Adrenal gland (tissue), 19 donors: ENCODE measurements at places on chromosomes 16 and 17.

DNA sequence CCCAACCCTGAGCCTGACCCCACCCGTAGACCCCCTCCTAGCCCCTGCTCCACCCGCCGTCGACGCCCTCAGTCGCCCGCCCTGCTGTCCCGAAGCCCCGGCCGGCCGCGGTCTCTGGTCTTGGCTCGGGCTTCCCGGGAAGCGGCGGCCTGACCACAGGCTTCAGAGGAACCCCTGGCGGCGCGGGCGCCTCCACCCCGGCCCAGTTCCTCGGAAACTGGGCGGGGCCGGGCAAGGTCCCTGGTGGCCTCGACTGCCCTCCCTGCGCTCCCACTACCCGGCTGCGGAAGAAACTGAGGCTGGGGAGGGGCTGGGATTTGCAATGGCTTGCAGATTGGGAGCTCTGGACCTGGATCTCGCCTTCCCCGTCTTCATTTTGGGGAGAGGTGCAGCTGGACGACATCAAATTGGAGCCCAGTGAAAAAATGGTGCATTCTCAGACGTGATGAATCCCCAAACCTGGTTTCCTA, 692 bp upstream of the SOCS1 start:
- H3K27me3 ChIP-seq, result no peaks in the 10 kb centered on the region
- peak overlapping the region; percentile 93 for H3K4me3 ChIP-seq
- DNase-seq, result peak; percentile 71
- no peaks in the 10 kb centered on the region for H3K4me1 ChIP-seq

GRCh38 chr17:965311-965989, 14.1 kb downstream of the NXN start:
- no peak overlapping the region for H3K27ac ChIP-seq
- no peak for DNase-seq
- peaks cover 5% of the 10 kb centered on the region for H3K4me1 ChIP-seq
- H3K27me3 ChIP-seq, result no peaks in the 10 kb centered on the region
- no peaks in the 10 kb centered on the region for H3K36me3 ChIP-seq

DNA sequence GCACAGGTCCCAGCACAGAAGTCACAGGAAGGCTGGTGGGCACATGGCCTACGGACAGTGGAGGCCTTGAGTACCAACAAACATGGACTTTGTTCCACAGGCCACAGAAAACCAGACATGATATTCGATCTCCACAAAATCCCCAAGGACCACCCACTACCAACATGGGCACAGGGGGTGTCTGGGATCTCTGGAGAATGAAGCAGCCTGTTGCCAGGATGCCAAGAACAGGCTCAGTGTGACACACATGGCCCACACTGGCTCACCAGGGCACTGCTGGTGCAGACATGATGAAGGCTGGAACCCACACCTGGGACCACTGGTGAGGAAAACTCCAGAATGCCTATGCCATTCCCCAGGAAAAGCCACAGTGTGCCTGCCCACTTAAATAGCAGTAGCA, 120.2 kb downstream of the C16orf78 start:
- no peaks in the 10 kb centered on the region for H3K27me3 ChIP-seq
- H3K4me1 ChIP-seq, result peaks cover 6% of the 10 kb centered on the region
- H3K27ac ChIP-seq, result no peak overlapping the region
- no peaks in the 10 kb centered on the region for H3K36me3 ChIP-seq
- no peak overlapping the region for H3K4me3 ChIP-seq
- DNase-seq, result no peak

GRCh38 chr17:6651919-6652452, 424 bp downstream of the C17orf100 start:
- no peaks in the 10 kb centered on the region for H3K27me3 ChIP-seq
- H3K36me3 ChIP-seq, result no peaks in the 10 kb centered on the region
- peak; percentile 67 for DNase-seq
- peaks cover 34% of the 10 kb centered on the region for H3K4me1 ChIP-seq
- H3K4me3 ChIP-seq, result peak overlapping the region; percentile 83

GRCh38 chr16:4514606-4515005, 24.0 kb downstream of the CDIP1 start:
- H3K36me3 ChIP-seq, result no peaks in the 10 kb centered on the region
- peak overlapping the region; percentile 53 for H3K27ac ChIP-seq
- no peaks in the 10 kb centered on the region for H3K27me3 ChIP-seq
- peaks cover 20% of the 10 kb centered on the region for H3K4me1 ChIP-seq
- H3K4me3 ChIP-seq, result no peak overlapping the region

DNA sequence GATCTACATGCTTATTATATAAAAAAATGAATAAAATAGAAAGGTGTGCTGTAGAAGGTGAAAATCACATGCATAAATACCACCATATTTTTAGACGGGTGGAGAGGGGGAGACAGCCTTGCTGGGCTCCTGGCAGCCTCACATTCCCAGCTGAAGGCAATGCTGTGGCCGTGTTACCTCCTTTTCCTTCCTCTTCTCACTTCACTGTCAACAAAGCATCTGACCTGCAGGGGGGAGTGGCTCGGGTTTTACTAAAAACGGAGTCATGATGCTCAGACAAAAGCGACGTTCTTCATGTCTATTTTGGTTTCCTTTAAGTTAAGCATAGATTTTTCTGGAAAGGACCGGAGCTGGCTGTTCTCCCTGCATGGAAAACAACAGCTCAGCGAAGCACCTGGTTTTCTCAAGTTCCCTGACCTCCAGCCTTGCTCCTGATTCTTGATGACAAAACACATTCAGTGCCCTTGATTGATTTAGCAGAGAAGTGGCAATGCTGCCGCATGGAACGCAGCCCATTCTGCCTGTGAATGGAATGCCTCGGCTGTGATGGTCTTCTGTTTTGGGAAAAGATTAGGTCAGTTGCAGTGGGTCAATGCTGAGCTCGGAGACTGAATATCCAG, 5.5 kb upstream of the RPTOR start:
- H3K36me3 ChIP-seq, result no peaks in the 10 kb centered on the region
- DNase-seq, result no peak

GRCh38 chr17:57726213-57726790, 18.8 kb downstream of the CCDC182 start:
- H3K27me3 ChIP-seq, result no peaks in the 10 kb centered on the region
- H3K4me1 ChIP-seq, result no peaks in the 10 kb centered on the region
- DNase-seq, result no peak
- H3K4me3 ChIP-seq, result no peak overlapping the region
